ENCODE measurements at places on chromosomes 2 and 18.

- no peak for DNase-seq
These were observed 12.5 kb downstream of the C1D start for GRCh38 chr2:68050353-68050752.

- DNase-seq: no peak
These were observed 798.5 kb downstream of the SATB2 start for GRCh38 chr2:198659096-198659870.

GRCh38 chr2:234019896-234020295 lies 30.6 kb upstream of the SPP2 start:
- no peak for DNase-seq

- no peak for DNase-seq
These were observed 102.6 kb downstream of the SEPTIN10 start for GRCh38 chr2:109511168-109511567.

DNA sequence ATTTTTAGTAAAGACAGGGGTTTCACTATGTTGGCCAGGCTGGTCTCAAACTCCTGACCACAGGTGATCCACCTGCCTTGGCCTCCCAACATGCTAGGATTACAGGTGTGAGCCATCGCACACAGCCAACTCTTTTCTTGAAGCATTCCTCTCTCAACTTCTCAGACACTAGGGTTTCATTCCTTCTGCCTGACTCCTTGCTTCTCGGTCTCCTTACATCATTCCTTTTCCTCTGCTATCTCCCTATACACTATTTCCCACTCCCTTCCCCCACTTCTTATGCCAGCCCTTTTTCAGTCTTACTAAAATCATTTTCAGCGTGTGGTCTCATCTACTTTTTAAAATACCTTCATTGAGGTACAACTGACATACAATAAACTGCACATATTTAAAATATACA lies 6.1 kb downstream of the SOS1 start:
- DNase-seq: no peak

- peak; percentile 93 for DNase-seq
These were observed 29.3 kb downstream of the TGFA start for GRCh38 chr2:70523996-70524965.

GRCh38 chr2:186518291-186518690 lies 32.2 kb downstream of the ZC3H15 start:
- DNase-seq: no peak

DNA sequence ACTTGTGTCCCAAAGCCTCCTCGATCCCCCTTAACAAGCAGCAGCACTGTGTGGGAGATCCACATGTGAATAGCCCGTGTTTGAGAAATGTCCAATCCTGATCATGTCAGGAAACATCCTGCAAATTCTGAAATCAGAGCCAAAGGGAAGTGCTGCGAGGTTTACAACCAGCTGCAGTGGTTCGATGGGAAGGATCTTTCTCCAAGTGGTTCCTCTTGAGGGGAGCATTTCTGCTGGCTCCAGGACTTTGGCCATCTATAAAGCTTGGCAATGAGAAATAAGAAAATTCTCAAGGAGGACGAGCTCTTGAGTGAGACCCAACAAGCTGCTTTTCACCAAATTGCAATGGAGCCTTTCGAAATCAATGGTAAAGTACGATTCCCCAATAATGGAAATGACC lies at the start of gene MARCO:
Gene MARCO (plus strand): TSS at position 164 of the 400 bp plus-strand sequence. CDS start 107 bp downstream, at position 271.
- no peak for DNase-seq

GRCh38 chr18:12741351-12741750 lies 38.5 kb downstream of the PSMG2 start:
- DNase-seq: peak; percentile 68

DNA sequence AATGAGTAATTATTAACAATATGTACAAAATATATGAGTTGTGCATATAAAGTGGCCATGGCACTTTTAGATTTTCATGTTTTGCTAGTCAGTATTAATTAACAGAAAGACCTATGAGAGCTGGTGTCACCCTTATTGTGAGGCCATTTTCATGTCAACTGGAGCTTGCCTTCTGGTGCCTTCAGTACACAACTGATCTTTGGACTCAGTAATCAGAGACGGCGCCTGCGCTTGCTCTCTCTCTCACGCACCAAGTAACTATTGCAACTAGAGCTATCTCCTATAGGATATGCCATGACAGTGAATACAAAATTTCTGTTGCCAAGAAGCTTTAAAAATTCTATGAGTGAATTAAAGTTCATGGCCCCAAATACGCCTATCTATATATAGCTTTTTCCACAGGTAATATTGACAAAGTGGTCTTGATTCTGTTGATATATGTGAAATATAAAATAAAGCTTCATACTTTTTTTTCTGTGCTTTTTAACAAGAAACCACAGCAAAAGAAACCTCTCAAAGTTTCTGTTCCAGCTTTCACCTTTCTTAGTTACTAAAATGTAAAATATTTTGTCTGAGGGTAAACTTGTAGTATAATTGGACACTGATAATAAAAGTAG lies 2.9 kb downstream of the SERTAD2 start:
- no peak for DNase-seq

DNA sequence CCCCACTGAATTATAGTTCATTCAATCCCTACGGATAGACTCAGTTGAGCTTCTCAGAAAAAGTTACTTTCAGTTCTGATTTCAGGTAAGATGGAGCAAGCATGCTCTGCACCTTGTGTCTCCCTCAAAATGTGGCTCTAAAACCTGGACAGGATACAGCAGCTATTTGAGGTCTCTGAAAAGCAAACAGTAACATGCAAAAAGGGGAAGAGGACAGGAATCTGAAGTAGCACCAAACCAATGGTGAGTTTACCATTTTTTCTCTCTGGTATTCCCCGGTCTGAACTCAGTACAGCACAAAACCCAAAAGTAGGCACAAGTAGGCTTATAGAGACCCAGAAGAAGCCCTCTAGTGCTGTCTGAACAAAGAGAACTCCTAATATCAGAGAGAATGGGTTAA lies 34.1 kb downstream of the LANCL1 start:
- DNase-seq: no peak

DNA sequence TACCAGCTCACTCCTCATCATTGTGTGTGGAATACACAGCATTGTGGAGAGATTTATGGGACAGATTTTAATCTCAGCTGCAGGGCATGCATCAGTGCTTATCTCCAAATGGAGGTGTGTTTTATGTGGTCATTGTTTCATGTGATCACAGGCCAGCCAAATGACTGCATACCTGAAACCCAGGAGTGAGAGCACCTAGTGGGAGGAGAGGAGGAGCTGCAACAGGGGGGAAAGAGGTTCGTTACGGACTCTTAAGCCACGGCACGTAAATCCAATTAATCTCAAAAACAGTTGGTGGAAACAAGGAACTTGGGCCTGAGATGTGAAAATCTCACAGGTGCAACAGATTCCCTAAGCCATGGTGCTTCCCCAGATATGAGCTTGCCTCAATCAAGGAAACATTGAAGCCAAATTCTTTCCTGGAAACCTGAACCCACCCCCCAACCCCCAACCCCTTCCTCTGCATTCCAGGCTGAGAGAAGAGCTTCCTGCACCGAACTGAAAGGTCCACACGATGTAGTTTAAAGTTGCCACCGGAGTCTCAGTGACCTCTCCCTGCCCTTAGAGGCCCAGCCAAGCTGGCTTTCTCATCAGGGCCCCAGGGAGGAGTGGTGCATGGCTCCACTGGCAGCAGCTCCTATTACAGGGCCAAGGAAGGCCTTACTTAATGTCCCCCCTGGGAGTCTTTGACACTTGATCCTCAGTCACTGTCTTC lies 167.4 kb downstream of the C1D start:
- DNase-seq: no peak

DNA sequence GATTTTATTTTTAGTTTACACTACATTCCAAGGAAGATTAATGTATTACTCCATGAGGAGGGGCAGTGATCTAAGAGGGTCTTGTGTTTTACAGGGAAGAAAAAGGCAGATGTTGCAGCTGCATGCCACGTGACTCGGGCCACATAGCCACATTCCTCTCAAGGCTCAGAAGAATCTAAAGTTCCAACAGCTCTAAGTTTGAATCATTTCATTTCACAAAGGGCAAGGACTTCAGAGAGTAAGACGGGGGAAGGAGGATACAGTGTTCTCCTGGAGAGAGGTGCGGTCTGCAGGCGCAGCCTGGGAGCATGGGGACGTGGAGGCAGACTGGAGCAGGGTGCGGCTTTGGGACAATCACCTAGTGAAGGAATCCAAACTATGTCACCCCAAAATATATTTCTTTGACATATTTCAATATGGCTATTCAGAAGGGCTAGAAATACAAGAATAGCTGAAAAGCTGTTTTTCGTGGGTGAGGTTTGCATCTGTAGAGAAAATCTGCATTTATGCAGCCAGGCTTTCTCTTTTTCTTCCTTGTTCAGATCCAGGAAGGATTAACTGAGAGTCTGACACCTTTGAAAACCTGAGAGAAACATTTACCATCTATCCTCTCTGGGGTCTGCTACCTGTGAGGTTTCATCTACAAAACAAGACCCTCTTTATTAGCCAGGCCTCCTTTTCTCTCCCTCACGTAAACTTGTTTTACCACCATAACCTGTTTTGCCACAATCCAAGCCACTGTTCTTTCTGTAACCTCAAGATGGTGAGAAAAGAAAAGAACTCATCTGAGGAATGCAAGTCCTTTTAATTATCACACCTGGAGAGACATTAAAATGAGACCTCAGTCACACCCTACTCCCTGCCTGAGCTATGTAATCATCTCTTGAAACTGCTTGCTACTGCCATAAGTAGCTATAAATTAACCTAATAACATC lies 165.1 kb upstream of the NDUFV2 start:
- DNase-seq: no peak

GRCh38 chr18:77223221-77223639 lies 26.4 kb upstream of the GALR1 start:
- no peak for DNase-seq

- DNase-seq: no peak
These were observed 6.8 kb downstream of the LBH start for GRCh38 chr2:30237966-30238800.

DNA sequence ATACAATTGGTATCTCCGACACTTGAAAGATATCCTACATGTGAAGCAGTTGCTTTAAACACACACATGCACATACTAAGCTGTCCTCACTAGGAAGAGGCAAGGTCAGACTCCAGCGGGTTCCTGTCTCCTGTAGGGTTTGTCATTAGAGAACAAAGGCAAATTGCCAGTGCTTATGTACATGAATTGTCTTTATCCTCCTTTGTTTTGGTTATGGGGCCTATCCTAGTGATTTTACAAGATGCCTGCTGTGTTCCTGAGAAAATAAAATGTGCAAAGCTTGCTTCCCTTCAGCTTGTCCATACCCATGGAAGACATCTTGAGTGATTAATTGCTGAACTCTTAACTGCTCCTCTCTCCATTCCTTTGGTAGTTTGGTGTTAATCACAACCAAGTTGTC lies 86.7 kb upstream of the SLC39A10 start:
- no peak for DNase-seq

DNA sequence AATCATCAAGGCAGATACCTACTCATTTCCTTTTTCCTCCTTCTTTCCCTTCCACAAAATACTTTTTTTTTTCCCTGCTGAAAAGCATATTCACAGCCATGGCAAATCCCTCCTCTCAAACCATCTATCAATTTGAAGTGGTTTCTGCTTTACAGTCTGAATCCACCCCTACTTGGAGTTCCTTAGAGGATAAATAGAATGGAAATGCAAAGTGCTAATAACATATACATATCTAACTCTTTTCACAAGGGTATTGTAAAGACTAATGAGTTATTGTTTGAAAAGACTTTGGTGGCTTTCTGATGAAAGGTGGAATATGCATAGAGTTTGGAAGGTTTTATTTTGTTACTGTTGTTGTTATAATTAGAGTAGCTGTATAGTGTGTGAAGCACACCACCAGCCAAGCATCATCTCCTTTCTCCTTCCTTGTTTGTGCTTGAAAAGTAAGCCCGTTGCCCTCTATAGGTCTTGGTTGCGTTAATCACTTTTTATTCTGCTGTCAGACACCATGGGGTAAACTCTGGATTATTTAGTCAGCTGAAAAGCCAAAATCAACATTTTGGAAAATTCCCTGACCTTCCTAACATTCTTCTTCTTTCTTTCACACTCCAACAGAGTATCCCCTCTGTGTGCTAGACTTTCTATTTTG lies 2126.9 kb upstream of the CELF4 start:
- no peak for DNase-seq

DNA sequence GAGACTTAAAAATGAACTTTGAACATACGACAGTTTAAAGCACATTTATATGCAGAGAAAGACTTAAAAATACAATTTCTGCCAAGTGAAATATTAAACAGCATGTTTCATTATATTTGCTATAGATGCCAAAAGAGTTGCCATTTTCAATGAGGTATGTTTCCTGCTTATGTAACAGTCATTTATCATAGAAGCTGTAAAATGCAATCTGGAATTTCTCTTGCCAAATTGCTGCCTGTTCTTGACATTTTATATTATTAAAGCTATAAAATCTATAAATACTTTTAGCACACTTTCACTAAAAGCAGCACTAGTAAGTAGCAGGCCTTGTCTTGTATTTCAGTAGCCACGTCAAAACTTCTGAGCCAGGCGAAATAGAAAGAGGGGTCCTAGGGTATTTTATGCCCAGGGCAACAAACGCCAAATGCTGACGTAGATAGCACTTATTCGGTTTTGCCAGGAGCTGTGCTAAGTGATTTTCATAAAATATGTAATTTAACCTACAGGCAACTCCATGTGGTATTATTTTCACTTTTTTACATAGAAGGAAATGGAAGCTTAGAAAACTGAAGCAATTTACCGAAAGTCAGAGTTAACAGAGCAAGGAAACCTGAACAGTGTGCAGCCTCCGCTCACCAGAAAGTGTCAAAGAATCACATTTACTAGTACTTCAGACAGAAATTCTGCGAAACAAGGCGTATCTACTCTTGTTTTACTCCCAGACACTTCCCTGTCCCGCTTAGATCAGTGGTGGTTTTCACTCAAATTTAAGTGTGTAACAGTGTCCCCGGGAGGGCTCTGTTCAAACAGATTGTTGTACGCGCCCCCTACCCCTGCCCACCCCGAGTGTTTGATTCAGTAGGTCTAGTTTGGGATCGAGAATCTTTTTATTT lies 1.2 kb upstream of the CYP20A1 start:
- DNase-seq: no peak

- no peak for DNase-seq
These were observed 32.4 kb downstream of the LRP2 start for GRCh38 chr2:169329688-169330554.

Data from HT1080 (cell line).